ENCODE measurements at places on chromosomes 3 and 15. TPM values are rescaled to one million over a fixed set of nuclear protein-coding genes. Genes with fewer than 3 reads are reported as not detected.

The TMEM212 gene
- total RNA-seq, result not detected

The CCDC9B gene
- 153 TPM for total RNA-seq

The LRRFIP2 gene
- 143 TPM for total RNA-seq

The TTLL13 gene
- total RNA-seq, result not detected

DNA sequence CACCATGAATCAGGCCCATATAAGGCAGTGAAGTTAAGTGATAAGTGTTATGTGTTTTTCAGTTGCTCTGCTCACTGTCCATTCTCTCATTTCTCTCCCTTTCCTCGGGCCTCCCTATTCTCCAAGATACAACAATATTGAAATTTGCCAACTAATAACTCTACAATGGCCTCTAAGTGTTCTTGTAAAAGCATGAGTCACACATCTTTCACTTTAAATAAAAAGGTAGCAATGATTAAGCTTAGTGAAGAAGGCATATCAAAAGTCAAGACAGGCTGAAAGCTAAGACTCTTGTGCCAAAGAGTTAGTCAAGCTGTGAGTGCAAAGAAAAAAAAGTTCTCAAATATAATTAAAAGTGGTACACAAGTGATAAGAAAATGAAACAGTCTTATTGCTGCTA lies 675.4 kb downstream of the OTOL1 start:
- no peak for DNase-seq

DNA sequence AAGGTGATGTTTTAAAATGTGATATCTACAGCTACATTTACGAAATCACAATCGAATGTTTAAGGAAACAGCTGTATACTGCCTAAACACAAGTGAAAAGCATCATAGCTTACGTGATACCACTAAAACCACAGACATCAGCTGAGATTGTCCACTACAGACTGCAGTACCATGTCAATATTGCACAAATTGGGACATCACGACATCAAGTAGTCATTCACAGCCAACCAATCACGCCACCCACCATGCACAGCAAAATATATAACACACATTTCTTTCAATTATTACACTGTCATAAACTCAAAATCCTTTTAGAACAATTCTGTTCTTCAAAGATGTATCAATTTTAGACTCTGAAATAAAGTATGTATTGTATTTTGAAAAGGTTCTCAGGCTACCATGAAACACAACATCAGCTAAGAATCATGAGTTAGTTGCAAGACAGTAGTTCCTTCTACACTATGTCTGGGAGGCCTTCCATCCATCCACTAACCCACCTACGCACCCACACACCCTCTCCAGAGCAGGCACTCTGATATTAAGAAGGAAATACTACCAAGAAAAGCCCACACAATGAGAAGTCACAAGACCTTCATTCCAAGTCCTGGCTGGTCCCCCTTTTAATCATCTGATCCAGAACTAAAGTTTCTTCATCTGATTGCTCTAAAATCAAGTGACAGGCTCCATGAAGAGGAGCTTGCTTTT lies 3.1 kb downstream of the DMXL2 start:
- DNase-seq, result no peak

- DNase-seq, result no peak
These were observed at the start of gene ATP13A4 for GRCh38 chr3:193554811-193555210. ATP13A4 (minus strand) TSS chr3:193554895; CDS start chr3:193554799, 96 bp downstream.

GRCh38 chr3:87987952-87988351 lies 70.9 kb downstream of the CGGBP1 start:
- DNase-seq, result no peak

GRCh38 chr15:52030010-52030409 lies 11.0 kb downstream of the MAPK6 start:
- no peak for DNase-seq

GRCh38 chr3:140756240-140757016 lies 78.6 kb downstream of the TRIM42 start:
- DNase-seq, result no peak

DNA sequence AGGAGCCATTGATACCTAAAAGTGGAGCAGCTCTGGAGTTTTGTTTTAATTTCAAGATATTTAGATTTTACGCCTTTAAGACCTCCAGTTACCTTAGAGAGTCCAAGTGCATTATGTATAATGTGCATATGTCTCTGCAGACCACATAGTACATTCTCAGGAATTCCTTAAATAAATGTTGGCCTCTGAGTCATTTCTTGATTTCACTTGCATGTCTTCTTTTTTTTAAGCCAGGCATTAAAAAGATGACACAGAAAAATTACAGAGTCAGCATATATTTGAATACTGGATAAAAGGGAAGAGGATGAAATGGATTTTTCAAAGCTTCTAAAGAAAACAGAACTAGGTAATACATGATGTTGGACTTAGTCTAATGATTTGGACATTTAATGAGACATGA lies 125.2 kb downstream of the TMCO5A start:
- DNase-seq, result no peak

DNA sequence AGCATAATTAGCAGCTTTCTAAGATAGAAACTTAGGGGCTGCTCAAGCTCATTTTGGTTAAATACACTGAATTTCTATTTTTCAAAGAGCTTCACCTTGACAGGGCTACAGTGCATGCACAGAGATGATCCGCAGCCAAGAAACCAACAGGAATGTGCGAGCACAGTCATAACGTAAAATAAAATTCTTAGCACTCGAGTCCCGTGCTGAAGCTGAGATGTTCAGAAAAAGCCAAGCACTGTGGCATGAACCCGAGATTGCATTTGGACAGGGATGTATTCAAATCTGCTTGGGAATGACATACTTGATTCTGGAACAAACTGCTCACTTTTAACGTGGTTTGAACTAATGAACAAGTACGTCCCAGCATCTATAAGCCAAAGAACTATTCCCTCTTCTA lies 340.3 kb downstream of the FOXP1 start:
- no peak for DNase-seq

- no peak for DNase-seq
These were observed 303.9 kb upstream of the SLCO3A1 start for GRCh38 chr15:91549581-91549980.

DNA sequence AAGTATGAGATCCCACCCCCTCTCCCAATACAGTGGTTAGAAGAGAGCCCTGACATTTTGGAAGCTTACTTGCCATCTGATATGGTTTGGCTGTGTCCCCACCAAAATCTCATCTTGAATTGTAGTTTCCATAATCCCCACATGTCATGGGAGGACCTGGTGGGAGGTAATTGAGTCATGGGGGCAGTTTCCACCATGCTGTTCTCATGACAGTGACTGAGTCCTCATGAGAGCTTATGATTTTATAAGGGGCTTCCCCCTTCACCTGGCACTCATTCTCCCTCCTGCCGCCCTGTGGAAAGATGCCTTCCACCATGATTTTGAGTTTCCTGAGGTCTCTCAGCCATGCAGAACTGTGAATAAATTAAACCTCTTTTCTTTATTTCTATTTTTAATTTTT lies 28.8 kb upstream of the HES1 start:
- no peak for DNase-seq

- DNase-seq, result no peak
These were observed 52.2 kb downstream of the ABI3BP start for GRCh38 chr3:100941041-100941440.

GRCh38 chr3:27556887-27557286 lies 72.7 kb upstream of the SLC4A7 start:
- DNase-seq, result no peak

- no peak for DNase-seq
These were observed 67.2 kb downstream of the LIPC start for GRCh38 chr15:58498821-58499580.

DNA sequence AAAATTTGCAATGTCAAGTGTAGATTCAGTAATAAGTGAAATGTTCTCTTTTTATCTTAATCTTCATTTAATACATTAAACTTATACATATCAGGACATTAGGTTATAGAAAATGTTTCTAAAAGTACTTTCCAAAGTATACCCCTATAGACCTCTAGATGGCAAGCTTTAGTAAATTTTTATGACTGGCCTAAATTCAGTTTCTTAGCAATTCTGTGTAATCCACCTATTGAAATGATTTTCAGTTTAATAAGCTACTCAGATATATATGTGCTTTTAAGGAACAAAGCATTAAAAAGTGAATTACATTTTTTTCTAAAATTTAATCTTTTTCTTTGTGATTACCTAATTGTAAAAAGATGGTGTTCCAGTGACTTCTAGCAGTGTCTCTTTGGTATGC lies 342.2 kb downstream of the GBE1 start:
- DNase-seq, result no peak

DNA sequence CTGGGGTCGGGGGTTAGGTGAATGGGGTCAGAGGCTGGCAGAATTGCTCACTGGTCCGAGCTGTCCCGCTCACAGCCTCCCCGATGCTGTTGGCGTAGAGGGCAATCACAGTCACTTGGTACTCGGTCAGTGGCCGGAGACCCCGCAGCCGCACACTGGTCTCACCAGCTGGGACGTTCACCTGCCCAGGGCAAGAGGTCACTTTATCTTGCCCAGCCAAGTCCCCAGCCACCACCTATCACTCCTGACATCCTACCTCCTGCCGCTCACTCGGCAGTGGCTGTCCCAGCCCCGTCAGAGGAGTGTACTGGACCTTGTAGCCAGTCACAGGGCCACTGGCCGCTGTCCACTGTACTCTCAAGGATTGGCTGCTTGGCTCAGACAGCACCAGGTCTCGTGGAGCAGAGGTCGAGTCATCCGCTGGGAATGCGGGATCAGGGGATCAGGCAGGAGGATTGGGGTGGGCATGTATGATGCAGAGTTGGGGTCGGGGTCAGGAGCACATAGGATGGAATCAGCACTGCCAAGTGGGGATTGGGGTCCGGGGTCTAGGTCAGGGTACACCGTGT lies 2.5 kb downstream of the COL7A1 start:
- no peak for DNase-seq

DNA sequence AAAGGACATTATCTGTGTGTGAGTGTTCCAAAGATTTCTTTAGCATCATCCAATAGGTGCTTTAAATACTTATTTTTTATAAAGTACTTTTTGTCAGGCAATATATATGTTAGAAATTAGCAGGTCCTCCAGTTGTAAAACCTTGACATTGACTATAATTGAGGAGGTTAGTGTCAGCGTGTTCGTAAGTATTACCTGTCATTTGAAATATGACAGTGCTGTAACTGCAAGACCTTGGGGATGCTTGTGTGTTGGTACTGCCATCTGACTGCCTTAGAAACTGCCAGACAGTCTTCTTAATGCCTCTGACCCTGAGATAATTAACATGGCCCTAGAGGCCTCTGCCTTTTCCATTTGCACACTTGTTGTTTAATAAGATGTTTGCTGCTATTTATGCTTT lies 170.7 kb downstream of the NAALADL2 start:
- no peak for DNase-seq

DNA sequence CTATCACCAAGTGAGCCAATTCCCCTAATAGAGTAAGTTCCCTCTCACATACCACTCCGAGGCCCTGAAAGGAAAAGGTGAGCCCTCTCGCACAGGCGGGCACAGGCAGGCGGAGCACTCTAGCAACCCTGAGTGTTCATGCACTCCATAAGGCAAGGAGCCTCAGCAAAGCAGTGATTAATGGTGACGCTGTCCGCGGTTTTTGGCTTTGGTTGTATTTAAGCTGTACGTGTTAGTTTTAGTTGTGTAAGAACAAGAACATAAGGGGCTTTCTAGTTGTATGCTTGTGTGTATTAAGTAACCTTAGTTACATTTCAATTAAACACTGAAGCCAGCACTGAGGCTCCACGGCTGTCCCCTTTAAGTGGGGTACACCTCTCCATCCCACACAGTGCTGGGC lies 33.1 kb downstream of the KLHL25 start:
- DNase-seq, result no peak

DNA sequence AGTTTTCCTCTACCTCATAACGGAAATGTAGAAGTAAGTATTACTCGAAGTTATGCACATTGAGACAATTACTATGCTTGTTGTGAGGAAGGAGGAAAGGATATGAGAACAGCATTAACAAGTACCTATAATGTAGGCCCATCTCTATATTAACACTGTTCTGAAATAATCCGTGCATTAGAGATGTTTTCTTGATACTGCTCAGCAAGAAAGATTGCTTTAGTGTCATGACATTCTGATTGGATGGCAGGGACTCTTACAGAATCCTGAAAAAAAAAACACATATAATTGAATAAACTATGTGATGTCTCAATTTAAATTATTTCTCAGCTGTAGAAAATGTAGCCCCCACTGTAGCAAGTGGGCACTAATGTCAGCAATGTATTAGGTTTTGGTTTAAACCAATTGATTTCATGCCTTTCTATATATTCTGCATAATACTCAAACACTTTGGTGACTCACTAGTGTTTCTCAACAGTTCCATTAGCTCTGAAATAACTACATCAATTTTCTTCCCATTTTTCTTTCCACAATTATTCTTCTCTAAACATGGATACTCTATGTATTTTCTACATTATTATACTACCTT lies 598.3 kb upstream of the BCHE start:
- no peak for DNase-seq

DNA sequence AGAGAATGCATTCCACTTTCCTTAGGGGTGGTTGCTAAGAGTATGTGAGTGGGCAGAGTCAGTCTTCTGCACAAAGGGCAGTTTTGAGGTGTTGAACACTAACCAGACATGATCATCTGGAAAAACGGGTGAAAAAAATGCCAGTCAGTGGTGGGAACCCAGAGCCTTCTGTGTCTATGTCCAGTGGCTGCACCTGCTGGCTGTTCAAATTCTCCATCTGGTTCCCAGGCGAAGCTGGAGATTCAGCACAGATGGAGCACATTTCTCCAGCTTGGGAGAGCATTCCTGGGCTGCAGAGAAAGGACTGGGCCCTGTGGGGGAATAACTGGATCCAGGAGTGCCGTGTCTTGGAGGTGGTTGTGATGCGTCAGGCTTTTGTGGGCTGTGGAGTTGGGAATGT lies 74.1 kb downstream of the TRAK1 start:
- DNase-seq, result no peak

- DNase-seq, result no peak
These were observed 42.4 kb upstream of the PPIB start for GRCh38 chr15:64205202-64205601.

- DNase-seq, result no peak
These were observed 141.9 kb downstream of the TP63 start for GRCh38 chr3:189773056-189773455.

DNA sequence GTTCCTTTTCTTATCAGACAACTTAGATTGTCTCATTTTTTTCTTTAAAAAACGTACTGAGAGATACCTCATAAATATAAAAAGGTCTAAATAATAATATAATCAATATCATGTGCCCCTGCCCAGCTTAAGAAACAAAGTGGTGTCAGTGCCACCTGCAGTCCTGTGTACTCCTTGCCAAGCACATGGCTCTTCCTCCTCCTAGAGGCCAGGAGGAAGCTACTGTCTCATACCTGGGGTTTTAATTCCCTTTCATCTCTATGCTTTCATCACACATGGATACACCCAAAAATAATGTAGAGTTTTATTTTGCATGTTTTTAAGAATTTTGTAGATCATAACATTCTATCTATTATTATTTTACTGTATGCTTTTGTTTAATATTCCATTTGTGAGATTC lies 98.6 kb upstream of the C15orf61 start:
- no peak for DNase-seq

DNA sequence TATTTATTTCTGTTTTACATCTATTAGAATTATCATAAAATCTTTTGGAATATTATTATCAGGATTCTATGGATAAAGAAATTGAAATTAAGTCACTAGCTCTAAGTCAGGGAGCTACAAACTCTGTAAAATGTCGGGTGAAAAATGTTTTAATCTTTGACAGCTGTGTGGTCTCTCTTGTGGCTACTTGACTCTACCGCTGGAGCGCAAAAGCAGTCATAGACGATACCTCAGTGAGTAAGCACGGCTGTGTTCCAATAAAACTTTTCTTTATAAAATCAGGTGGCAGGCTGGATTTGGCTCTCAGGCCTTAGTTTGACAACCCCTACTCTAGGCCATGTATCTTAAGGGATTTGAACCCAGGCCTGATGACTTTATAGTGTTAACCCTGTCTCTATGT lies 88.5 kb upstream of the PFN2 start:
- no peak for DNase-seq

- no peak for DNase-seq
These were observed 46.1 kb downstream of the MCTP2 start for GRCh38 chr15:94277485-94277884.

All from heart right ventricle (tissue), 16 donors.